ENCODE measurements at places on chromosomes 7 and 10. TPM values are rescaled to one million over a fixed set of nuclear protein-coding genes. Genes with fewer than 3 reads are reported as not detected.

The WAPL gene
- total RNA-seq: 43.2 TPM

The CRHR2 gene
- not detected for total RNA-seq

The HHEX gene
- total RNA-seq: 0.11 TPM

The NKX2-3 gene
- total RNA-seq: not detected

The LFNG gene
- 23.3 TPM for total RNA-seq

- DNase-seq: no peak
Observed at GRCh38 chr10:59397961-59398360, 35.6 kb upstream of the FAM13C start.

- DNase-seq: no peak
Observed at GRCh38 chr7:45911311-45911710, 9.8 kb downstream of the IGFBP3 start.

GRCh38 chr10:70096016-70096704 lies 36.5 kb downstream of the AIFM2 start:
- no peak for DNase-seq

All from activated CD4-positive, alpha-beta T cell treated with anti-CD3 and anti-CD28 coated beads for 36 hours (primary cell).